Adrenal gland (tissue), 19 donors: ENCODE measurements at places on chromosomes 13 and 19. TPM values are rescaled to one million over a fixed set of nuclear protein-coding genes. Genes with fewer than 3 reads are reported as not detected.

PRKCG gene
- total RNA-seq: not detected

ZNF763 gene
- total RNA-seq: 2.0 TPM

ADPRHL1 gene
- total RNA-seq: 13.3 TPM

CD37 gene
- 13.5 TPM for total RNA-seq

- no peak for DNase-seq
Measured at GRCh38 chr13:84653915-84654534, 771.8 kb upstream of the SLITRK1 start.

DNA sequence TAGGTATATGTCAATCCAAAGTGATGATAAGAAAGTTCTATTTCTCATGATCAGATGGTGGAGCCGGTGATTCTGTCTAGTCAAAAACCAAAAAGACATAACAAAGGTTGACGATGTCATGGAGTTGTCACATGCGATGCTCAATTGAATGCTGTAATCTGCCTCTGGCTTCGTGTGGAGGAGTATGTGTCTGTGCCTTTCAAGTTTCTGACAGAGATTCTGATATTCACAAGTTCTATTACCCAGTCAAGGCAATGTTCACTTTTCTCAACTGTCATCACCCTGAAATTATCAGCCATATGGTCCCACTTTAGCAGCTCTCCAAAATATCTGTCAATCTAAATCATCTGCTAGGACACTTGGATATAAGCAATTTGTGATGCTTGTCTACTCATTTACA lies 367.6 kb upstream of the PRR20A start:
- DNase-seq: no peak

GRCh38 chr19:571566-571974 lies 826 bp upstream of the BSG start:
- no peak for DNase-seq

- DNase-seq: no peak
Measured at GRCh38 chr13:50645092-50645491, 198.4 kb downstream of the DLEU7 start.

GRCh38 chr19:48512504-48513288 lies 1.1 kb upstream of the LMTK3 start:
- DNase-seq: no peak

- DNase-seq: no peak
Measured at GRCh38 chr13:103187721-103188156, 121.5 kb upstream of the SLC10A2 start.

DNA sequence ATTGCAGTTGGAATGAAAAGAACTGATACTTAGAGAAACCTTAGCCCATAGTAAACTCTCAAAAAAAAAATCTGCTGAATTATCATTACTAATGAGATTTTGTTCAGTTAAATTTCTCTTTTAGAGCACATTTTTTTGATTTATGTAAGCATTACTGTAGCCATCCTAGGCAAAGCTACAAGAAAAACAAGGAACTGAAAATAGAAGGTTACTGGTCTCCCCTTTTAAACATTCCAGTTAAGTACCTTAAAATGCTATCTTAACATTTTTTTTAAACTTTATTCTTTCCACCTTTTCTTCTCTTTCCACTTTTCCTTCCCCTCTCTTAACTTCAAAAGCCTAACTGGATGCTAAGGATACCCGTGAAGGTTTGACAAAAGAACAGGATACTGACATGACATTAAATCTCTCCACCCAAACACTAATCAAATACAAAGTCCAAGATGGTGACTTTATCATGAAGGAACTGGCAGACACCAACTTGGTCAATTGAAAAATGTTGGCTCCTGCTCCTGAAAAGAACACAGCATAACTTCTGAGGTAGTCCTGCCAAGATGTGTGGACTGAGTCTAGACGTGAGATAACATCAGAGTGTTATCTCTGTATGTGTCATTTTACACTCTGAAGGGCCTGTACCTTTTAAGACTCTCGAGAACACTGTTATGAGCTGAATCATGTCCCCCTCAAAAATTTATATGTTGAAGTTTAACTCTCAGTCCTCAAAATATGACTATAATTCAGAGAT lies 29.5 kb upstream of the SACS start:
- DNase-seq: no peak
